ENCODE measurements at places on chromosomes 2 and 18.

DNA sequence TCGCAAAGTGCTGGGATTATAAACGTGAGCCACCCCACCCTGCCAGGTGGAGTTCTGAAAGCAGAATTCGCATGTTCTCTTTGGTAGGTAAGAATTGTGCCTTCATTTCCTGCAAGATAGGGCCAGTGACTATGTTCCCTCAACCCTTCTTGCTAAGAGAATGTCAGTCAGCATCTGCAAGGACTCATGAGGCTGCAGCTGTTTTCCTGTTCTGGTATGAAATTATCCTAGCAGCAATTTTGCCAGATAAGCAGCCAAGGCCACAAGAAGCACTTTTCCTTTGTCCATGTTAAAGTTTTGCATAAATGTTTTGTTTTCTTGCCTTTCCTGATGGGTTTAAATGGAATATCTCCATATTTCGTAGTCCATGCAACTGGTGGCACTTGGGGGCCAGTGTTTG, 6.8 kb upstream of the ARHGAP28 start:
- no peak for DNase-seq

GRCh38 chr2:95185197-95185596, 19.6 kb downstream of the ZNF2 start:
- DNase-seq = no peak

GRCh38 chr2:26359886-26360473, 13.4 kb upstream of the ADGRF3 start:
- DNase-seq = no peak

GRCh38 chr2:55087936-55088335, 37.7 kb upstream of the RTN4 start:
- DNase-seq = no peak

- DNase-seq = no peak
These were observed 41.8 kb upstream of the GBX2 start for GRCh38 chr2:236209996-236210395.

- no peak for DNase-seq
These were observed 1.5 kb downstream of the ZNF804A start for GRCh38 chr2:184599872-184600222.
